ENCODE measurements at places on chromosomes 13 and 19.
A peak's percentile ranks its signal among the peaks of the same experiment; 100 is the strongest.

GRCh38 chr19:47490847-47491246 lies 6.8 kb upstream of the KPTN start:
- DNase-seq = no peak

DNA sequence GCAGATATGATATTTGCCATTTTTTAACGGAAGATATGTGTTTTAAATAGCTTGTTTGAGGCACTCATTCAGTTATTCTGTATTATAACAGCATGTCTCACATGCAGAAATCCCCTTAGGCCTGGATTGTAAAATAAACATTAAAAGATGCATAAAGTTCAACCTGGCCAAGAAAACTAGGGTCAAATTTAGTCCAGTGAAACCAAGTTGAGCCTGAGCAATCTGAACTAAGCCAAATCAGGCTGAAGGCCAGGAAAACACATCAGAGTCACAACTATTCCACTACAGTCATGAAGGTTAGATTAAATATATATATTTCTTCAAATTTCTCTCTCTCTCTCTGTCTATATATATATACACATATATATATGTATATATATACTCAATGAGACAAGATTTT lies 504.8 kb downstream of the SLITRK1 start:
- no peak for DNase-seq

DNA sequence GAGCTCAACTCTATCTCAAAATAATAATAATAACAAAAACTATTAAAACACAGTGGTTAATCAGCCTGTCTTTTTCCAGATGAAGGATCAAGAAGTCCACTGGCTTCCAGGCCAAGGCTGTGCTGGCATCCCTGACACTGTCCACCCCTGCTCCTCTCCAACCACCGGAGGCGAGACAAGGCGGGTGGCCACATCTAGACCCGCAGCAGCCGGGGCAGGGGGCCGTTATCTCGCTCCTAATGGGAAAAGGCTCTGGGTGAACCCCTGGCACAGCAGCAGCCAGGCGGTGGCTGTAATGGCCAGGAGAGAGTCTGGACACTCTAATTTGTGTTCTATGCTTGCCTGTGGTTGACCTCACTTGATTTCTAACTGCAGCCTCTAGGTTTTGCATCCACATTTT lies 158.0 kb upstream of the SOX1 start:
- no peak for DNase-seq

- DNase-seq = no peak
Observed at GRCh38 chr13:95656386-95657015, 12.0 kb upstream of the DZIP1 start.

DNA sequence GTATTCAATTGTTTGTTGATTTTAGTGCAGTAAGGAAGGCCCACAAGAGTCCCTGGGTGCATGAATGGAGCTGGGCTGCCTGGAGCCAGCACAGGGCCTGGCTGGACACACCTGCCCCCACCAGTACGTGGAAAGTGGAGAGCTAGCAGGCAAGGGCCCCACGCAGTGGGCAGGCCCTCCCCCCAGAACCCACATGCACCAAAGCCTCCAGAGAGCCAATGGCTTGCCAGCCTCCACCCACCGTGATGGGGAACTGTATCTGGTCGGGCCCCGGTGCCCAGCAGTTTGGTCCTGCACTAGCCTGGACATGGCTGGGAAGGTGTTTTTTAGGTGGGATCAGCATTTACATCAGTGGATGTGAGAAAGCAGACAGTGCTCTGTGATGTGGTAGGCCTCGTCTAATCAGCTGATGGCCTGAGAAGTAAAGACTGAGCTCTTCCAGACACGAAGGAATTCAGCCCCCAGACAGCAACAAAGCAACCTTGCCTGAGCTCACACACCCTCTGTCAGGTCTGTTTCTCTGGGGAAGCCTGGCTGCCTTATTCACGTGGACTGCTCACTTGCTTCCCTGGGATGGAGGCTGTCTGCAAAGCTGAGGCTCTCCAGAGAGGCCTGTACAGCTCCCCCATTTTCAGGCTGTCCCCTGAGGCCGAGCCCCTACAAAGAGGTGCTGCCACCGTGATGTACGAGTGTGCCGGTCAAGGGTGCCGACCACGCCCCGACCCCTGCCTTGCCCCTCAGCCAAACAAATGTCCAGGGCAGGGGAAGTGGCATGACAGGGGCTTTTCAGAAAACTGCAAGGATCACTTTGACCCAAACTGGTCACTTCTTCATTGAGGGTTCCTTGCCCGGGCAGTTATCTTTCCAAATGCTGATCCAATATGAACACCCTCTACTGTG lies 27.5 kb downstream of the RAB20 start:
- DNase-seq = no peak

GRCh38 chr13:75579529-75579928 lies 29.9 kb downstream of the UCHL3 start:
- DNase-seq = no peak

DNA sequence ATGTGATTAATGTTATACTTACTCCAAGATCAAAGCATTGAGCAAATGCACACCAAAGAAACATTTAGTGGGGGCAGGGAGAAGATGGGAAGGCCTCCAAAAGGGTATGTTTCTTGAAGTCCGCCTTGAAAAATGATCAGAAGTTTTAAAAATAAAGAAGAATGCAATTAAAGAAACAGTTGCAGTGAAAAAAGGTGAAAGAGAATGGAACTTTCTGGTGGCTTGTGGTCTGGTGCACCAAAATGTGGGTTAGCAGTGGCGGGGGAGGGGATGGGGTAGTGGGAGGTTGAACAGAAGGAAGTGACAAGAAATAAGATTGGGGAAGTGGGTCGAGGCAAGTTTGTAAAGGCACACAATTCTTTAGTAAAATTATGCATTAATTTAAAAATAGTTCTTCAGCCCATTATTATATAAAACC lies 2.5 kb downstream of the LCP1 start:
- DNase-seq = no peak

- DNase-seq = no peak
Observed at GRCh38 chr19:32038021-32038920, 307.1 kb upstream of the ZNF507 start.

DNA sequence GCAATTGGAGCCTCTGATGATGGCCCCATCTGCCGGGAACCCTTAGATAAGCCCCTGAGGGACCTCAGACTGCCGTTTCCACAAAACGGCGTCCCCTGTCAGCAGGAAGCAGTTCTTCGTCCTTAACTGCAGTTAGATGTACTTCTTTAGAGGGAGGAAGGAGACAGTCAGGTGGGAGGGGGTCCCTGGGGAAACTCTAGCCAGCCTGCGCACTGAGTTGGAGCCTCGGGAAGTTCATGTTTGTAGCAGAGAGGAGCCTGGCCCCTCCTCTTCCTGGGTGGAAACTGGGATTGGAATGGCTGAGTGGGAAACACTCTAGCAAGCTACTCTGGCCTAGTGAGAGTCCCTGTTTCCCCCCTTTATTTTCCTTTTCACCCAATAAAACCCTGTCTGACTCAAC lies 612.4 kb downstream of the PCDH9 start:
- DNase-seq = no peak

GRCh38 chr19:46351241-46352041 lies 4.6 kb downstream of the PPP5C start:
- no peak for DNase-seq

DNA sequence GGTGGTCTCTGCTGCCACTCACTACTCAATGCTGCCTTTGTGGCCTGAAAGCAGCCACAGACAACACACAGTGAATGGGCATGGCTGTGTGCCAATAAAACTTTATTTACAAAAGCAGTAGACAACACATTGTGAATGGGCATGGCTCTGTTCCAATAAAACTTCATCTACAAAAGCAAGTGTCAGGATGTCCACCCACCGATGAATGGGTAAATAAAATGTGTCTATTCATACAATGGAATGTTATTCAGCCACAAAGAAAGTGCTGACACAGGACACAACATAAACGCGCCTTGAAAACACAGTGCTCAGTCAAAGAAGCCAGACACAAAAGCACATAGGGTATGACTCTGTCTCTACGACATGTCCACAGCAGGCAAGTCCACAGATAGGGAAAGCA lies 20.1 kb downstream of the ZSCAN5A start:
- no peak for DNase-seq

- DNase-seq = no peak
Observed at GRCh38 chr13:33692531-33692930, 125.4 kb upstream of the RFC3 start.

DNA sequence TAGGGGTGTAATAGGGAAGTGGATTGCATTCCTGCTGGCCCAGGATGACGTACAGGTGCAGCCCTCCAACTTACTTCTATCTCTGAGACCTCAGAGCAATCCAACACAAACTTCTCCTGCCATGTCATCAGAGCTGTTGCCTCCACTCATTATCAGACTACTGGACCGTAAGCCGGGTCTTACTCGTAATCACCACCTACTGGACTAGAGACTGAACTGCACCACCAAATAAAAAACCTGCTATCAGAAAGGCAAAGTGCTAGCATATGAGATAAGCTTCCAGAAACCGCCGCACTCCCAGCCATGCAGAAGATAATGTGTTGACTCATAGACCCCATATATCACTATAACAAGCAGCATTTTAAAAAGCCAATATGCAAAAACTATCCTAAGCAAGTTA lies 102.0 kb downstream of the SLITRK1 start:
- DNase-seq = no peak

DNA sequence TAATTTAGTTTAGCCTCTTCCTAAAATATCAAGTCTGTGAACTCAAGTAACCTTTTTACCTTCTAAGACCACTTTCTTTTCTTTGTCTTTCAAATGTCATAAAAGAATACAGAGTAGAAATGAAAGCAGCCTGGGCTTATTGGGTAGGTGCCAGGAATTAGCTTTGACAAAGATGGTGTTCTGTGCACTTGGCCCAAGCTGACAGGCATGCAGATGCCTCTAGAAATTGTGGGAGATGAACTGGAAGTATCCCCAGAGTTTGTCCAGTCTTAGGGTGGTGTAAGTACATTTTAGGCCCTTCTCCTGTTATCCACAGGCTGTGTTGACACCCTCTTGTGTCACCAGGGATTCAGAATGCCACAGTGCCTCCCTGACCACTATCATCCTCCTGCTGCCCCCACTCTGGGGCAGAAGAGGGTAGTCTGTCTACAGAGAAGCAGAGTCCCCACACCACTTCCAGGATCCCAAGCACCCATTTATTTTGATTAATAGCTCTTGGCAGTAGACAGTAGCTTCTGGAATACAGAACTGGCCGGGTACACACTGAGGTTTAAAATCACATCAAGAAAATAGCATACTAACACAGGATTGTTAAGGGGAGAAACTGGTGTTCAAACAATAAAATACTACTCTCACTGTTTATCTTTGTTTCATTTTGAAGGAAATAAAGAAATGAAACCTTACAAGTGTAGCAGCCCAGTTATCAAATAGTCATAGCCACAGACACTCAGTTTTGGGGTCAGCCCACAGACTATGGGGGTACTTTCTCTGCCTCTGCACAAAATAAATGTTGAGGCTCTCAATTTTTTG lies 343.2 kb downstream of the KCNRG start:
- DNase-seq = no peak

- no peak for DNase-seq
Observed at GRCh38 chr13:28239374-28239773, 101.0 kb downstream of the PAN3 start.

DNA sequence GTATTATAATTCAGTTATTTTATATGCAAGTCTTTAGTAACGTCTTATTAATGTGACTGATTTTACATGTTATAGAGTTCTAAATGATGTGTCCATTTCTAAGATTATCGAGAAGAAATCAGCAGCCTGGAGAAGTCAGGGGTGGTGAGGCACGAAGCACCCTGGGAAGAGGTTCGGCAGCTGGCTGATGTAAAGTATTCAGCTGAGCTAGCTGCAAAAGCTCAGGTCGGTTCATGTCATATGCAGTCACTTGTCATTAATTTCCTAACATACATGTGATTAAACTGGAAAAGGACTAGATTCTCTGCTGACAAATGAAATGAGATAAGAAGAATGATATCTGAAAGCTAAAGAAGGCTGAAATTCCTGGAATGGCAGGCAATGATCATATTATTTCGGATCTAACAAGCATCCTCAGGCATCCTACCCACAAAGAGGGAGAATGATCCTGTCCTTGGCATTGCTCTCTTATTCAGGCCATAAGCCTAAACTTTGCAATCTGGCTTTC lies 383.0 kb upstream of the SLITRK1 start:
- DNase-seq = no peak

DNA sequence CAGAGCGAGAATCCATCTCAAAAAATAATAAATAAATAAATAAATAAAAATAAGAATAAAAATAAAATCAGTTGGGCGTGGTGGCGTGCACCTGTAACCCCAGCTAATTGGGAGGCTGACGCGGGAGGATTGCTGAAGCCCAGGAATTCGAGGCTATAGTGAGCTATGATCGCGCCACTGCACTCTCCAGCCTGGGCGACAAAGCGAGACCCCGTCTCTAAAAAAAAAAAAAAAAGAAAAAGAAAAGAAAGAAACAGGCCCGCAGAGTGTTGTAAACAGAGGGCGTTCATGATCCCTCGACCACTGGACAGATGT lies 5.4 kb downstream of the SERTAD1 start:
- no peak for DNase-seq

GRCh38 chr13:30617315-30618185 lies at the start of gene USPL1:
USPL1 (plus strand) TSS chr13:30617920; CDS start chr13:30621141, 3,221 bp downstream.
- DNase-seq = peak; percentile 87

GRCh38 chr13:101399365-101399764 lies 16.9 kb downstream of the NALCN start:
- no peak for DNase-seq

DNA sequence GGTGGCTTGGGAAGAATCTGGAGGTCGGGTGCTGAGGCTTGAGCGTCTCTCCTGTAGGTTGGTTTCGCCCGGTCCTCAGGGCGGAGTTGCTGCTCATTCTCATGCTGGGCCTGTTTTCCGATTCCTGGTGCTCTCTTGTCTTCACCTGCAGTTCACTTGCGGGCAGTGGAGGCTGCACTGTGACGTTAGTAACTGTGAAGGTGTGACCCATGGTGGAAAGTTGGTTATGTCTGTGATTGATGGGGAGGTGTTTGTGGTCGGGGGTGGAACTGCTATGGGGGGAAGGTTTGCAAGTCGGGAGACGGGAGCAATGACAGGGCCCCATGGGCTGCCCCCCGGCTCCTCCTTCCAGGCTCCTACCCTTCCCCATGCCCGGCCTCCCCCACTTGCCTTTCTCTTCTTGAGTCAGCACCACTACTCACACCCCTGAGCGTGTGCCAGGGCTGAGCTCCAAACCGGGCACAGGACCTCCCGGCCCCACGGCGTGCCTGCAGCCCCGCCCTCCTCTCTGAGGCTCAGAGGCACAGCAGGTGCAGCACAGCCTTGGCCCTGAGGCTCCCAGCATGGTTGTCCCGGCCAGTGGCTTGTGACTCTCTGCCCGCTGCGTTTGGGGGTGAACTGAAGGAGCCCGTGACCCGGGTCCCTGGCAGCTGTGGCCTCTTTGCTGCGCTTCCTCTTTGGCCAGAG lies 79.1 kb downstream of the ATP11A start:
- DNase-seq = no peak

- no peak for DNase-seq
Observed at GRCh38 chr13:102710261-102710679, 15.4 kb upstream of the METTL21C start.

GRCh38 chr19:17504456-17504855 lies 7.0 kb upstream of the PGLS start:
- DNase-seq = no peak

DNA sequence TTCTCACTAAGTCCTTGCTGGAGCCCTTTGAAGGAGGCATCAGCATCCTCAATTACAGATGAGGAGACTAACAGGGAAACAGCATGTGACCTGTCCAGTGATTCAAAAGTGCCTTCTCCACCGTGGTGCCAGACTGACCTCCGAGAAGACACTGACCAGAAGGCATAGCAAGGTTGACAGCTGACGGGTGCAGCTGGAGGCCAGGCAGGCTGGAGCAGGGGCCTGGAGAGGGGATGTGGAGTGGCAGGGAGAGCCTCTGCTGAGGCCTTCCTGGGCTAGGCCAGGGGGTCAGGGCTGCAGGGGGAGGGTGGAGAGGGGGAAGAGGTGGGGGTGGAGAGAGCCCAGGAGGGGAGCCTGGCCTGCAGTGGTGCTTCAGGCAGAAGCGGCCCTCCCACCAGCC lies 66.3 kb downstream of the KCTD15 start:
- no peak for DNase-seq
